ENCODE measurements at places on chromosomes 2 and 18.

DNA sequence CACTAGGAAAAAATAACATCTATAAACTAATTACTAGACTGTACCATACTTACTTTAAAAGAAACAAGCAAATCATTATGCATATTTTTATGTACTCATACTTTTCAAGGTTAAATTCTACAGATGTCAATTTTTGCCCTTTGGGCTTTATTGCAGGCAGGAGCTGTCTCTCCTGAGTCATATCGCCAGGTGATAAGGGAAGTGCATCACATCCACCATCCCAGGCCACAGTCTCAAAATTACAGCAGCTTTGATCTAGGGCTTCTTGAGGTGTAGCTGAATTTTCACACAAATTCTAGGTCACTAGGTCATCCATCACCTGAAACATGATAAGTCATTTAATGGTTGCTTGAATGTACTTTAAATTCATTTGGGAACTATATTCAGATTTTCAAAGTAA lies 38.4 kb upstream of the FRZB start:
- DNase-seq = no peak

DNA sequence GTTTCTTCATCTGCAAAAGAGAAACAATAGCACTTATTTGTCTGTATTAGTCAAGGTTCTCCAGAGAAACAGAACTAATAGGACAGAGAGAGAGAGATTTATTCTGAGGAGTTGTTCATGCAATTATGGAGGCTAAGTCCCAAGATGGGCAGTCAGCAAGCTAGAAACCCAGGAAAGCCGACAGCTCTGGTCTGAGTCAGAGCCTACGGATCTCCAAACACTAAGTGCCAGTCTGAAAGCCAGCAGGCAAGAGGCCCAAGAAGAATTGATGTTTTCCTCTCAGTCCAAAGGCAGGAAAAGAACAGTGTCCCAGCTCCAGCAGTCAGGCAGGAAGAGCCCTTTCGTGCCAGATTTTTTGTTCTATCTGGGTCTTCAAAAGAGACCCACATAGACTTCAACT lies 36.5 kb upstream of the SLC66A3 start:
- DNase-seq = no peak

- no peak for DNase-seq
Measured at GRCh38 chr2:199679883-199680282, 171.1 kb downstream of the FTCDNL1 start.

DNA sequence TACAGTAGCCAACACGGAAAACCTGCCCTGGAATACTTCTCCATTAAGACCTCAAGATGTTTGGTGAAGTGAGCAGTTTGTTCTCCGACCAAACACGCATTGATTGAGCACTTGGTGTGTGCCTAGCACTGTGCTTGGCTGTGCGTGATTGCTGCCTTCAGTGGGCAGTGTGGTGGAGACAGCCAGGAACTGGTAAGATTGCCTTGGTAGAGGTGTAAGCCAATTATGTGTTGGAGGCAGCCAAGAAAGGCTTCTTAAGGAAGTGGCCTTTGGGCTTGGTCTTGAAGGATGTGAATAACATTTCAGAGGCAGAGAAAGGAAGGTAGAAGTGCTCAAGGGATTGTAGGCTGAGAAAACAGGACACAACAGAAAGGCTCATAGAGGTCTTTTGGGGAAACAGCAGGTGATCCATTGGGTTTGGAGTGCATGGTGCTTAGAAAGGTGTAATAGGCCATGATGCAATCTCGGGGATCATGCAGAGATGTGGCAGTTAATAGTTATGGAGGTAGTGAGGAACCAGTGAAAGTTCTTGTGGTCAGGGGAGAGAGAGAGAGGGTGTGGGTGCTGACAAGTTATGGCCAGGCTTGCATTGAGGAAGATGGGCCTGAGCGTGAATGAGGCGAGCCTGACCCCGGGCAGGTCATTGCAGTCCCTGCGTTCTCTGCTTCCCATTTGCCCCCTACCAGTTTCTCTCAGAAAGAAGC lies 6.3 kb downstream of the B3GNT2 start:
- no peak for DNase-seq

GRCh38 chr2:179412112-179412511 lies 147.5 kb upstream of the SESTD1 start:
- DNase-seq = no peak

DNA sequence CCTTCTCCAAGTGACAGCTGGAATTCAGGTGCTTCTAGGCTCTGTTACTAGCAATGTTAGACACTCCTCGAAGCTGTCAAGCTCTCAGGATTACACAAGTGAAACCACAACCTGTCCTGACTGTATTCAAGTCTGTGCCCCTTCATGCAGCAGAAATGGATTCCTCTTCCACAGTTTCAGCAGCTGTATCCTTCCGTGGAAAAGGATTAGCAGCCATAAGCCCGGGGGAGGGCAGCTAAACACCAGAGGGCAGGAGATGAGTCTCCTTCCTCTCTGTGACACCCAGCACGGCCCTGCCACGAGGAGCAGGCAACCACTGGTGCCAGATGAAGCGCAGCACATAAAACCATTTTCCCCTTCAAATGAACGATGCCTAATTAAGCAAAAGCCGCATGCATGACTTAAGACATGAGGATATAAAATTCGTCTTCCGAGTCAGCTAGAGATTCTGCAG lies 1.2 kb downstream of the ST3GAL5 start:
- peak; percentile 2 for DNase-seq

- DNase-seq = no peak
Measured at GRCh38 chr2:15048000-15048399, 415.5 kb downstream of the LRATD1 start.

DNA sequence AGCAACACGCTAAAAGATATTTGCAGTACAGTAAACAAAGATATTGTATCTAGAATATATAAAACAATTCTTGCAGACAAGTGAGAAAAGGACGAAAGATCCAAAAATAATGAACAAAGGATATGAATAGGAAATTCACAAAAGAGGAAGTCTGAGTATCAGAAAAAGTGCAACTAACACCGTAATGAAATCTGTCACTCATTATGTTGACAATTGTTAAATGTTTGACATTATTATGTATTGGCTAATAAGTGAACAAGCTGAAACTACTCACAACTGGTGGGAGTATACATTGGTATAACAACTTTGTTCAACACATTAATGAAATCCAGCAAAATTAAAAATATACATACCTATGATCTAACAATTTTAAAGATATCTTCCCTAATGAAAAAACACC lies 36.7 kb upstream of the ASXL3 start:
- no peak for DNase-seq

DNA sequence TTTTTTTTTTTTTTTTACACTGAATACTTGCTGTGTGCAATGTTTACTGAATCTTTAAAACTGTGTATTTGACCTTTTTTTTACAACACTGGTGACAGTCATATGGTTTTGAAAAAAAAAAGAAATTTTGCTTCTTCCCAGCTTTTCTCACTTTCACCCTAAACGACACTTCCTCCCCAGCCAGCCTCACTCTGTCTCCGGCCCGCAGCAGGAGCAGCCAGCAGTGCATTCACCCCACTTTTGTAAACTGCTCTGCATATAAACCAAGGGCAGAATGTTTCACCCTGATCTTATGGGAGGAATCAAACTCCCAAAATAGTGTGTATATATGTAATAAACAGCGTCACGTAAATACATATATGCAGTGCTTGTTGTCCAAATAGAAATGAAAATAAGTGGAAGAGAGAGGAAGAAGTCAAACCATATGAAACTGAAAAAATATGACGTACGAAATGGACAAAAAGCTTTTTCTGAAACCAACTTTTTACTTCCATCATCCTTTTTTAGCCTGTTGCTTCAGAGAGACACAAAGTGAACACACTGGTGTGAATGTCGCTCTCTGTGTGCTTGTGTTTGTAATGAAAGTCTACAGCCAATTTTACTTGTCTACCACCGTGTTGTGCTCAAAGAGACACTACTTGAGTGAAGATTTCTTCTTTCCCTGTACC lies 54.2 kb downstream of the ZCCHC2 start:
- no peak for DNase-seq

GRCh38 chr2:152407204-152407721 lies 72.3 kb downstream of the FMNL2 start:
- DNase-seq = no peak

- DNase-seq = no peak
Measured at GRCh38 chr2:11073251-11073650, 82.0 kb upstream of the SLC66A3 start.

GRCh38 chr18:57441071-57441794 lies 6.1 kb downstream of the ONECUT2 start:
- DNase-seq = no peak

DNA sequence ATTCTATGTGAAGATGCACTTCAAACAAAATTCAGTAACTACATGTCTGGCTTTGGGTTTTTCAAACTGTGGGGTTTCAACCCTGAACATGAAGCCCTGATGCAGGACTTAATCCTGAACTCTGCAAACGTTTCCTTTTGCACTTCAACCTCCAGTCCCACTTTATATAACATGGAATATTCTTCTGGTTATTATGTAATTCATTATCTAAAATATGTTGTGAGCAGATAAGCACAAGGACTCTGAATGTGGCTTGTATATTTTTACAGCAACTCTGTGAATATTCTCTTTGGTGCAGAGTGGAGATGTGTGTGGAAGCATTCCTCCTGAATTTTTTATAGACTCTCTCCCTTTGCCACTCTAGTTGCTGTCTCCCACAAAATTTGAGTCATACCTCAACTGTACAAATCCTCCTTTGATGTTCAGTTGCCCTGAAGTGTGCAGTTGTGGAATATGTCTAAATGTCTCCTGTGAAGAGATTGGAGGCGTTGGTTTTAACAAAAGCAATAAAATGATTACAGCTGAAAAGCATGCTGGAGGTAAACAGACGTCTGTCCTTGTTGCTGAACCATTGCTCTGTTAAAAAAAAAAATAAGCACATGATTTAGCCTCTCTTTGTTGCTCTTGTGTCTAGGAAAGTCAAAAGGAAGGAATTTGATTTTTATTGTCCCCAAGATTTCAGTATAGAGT lies 205.1 kb upstream of the NRP2 start:
- DNase-seq = no peak

DNA sequence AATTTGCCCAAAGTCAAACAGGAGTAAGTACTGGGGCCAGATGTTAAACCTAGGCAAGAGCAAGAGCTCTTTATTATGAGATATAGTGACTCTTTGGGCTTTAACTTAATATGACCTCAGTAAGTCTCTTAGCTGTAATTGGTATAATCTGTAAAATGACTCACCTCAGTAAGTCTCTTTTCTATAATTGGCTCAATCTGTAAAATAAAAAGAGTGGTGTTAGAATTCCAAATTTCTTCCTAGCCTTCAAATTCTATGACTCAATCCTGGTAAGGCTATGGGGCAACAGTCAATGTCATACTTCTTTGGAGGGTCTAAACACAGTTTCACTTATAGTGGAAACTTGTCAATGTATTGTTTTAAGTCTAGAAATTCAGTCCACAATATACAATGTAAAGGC lies 1608.9 kb upstream of the PIK3C3 start:
- DNase-seq = no peak

- no peak for DNase-seq
Measured at GRCh38 chr2:199703199-199703598, 147.8 kb downstream of the FTCDNL1 start.

DNA sequence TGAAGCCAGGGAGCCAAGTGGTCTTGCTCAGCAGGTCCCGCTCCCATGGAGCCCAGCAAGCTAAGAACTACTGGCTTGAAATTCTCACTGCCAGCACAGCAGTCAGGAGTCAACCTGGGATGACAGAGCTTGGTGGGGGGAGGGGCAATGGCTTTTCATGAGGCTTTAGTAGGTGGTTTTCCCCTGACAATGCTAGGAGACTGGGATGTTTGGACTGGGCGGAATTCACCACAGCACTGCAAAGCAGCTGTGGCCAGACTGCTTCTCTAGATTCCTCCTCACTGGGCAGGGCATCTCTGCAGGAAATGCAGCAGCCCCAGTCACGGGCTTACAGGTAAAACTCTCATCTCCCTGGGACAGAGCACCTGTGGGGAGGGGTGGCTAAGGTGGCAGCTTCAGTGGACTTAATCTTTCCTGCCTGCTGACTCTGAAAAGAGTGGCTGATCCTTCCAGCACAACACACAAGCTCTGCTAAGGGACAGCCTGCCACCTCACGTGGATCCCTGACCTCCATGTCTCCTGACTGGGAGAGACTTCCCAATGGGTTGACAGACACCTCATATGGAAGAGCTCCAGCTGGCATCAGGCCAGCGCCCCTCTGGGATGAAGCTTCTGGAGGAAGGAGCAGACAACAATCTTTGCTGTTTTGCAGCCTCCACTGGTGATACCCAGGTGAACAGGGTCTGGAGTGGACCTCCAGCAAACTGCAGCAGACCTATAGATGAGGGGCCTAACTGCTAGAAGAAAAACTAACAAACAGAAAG lies 349.7 kb upstream of the ST6GAL2 start:
- DNase-seq = no peak

DNA sequence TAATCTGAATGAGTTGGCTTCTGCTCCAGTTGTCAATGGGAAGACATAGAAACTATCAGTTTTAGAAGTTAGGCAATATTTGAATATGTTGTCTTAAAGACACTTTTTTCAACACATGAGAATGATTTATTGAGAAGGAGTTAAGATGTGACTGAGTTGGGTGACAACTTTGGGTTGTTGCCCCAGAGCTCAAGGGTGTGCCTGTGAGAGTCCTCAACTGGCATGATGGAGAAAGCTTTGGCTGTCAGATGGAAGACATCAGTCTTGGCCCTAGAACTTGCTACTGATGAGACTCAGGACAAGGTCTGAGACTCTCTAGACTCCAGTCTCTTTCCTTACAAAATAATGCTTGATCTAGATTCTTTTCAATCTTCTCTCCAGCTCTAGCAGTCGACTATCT lies 69.0 kb upstream of the CTAGE1 start:
- DNase-seq = no peak

DNA sequence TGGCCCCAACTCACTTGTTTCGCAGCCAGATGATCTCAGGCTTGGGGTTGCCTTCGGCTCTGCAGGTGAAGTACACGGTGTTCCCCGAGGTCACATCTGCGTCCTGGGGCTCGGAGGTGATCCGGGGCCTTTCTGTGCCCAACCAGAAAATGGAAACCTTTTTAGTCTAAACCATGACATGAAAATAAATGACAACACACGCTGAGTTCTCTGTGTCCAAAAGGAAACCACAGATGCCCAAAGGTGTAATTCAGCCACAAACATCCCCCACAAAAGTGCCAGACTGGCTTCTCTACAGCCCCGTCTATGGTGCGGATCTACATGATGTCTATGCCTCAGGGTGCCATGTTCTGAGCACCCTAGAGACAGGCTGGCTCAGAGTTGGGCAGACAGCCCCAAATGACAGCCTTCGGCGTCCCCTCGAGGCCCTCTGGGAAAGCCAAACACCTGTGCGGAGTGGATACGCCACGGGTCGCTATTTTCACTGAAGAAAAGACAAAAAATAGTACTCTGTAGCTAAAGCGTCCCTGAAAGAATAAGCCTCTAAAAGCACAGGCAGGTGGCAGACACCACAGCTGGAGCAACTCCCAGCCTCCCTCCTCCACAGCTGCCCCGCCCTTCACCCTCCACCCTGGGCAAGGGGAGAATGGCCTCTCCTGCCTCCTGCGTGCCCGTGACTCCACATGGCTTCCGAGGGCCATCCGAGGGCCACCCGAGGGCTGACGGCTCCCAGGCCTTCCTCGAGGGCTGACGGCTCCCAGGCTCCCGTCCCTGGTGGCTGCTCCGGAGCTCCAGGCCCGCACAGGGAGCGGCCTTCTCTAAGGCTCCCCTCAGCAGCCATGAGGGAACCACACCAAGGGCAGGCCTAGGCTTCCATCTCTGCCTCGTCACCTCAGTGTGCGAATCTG lies 67.1 kb downstream of the PXDN start:
- DNase-seq = no peak

Measured in stimulated activated CD4-positive, alpha-beta T cell treated with anti-CD3 and anti-CD28 coated beads, TNF-alpha, amount 100 ng/mL, for 1 hour (primary cell).